ENCODE measurements at places on chromosomes 3 and 15. TPM values are rescaled to one million over a fixed set of nuclear protein-coding genes. Genes with fewer than 3 reads are reported as not detected.
A peak's percentile ranks its signal among the peaks of the same experiment; 100 is the strongest.

The BFSP2 gene
- total RNA-seq = not detected

DNA sequence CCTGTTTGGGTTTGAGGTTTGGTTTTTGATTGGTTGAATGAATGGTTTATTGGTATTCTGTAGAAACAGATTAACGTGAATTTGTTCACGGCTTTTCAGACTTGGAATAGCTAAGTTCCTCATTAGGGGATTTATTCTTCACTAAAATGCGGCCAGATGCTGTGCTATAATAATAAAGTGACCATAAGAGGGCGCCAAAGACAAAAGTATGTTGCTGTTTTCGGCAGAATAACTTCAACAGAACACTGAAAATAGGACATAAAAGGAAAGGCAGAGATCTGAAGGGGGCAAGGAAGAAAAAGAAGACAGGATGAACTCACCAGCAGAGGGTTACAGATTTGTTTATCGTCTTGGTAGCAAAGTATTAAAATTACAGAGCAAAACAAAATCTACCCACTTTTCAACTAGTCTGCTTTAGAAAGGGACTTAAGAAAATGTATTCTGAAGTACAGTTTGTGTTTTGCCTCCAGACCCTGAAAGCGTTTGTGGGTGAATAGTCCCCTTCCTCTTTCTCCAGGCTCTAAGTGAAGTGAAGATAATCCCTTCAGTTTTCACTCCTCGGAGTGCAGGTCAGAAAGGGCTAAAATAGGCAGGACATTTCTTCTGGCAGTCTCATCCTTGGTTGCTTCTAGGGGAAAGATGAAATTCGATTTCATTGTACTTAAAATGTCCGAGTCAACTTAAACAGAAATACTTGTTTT is 147.6 kb downstream of the IL20RB start:
- no peaks in the 10 kb centered on the region for H3K4me1 ChIP-seq
- no peak for DNase-seq
- H3K27me3 ChIP-seq = peaks cover 24% of the 10 kb centered on the region
- H3K36me3 ChIP-seq = no peaks in the 10 kb centered on the region

GRCh38 chr15:70375006-70375431 is 277.3 kb upstream of the TLE3 start:
- DNase-seq = no peak
- H3K4me1 ChIP-seq = peaks cover 7% of the 10 kb centered on the region
- no peak overlapping the region for H3K4me3 ChIP-seq

GRCh38 chr15:83323296-83323711 is 38.8 kb upstream of the BNC1 start:
- H3K4me1 ChIP-seq = no peaks in the 10 kb centered on the region
- H3K4me3 ChIP-seq = no peak overlapping the region
- no peaks in the 10 kb centered on the region for H3K27me3 ChIP-seq
- H3K27ac ChIP-seq = no peak overlapping the region
- H3K36me3 ChIP-seq = no peaks in the 10 kb centered on the region
- no peak for DNase-seq

DNA sequence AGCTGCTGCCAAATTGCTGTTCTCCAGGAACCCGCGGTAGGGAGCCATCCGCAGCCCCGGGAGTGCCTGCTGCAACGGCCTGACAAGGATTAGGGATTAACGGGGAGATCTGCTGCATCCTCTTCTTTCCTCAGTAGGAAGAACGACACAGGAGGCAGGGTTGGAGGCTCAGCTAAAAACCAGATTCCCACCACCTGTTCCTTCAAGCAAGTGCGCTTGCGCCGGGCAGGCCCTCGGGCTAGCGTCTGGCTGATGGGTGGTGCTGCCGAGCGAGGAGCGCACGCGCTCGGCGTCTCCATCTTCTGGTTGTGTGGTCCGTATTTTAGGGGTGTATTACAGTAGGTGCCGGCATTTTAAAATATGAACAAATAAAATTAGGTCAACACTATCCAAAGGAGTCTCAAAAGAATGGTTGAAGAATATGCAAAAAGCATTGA is 25.4 kb upstream of the SLC25A26 start:
- H3K27me3 ChIP-seq = peaks cover 14% of the 10 kb centered on the region
- peak; percentile 15 for DNase-seq
- H3K36me3 ChIP-seq = no peaks in the 10 kb centered on the region

The ADAMTS9 gene
- total RNA-seq = 9.8 TPM

GRCh38 chr3:52934630-52935530 is 37.5 kb upstream of the STIMATE start:
- H3K36me3 ChIP-seq = no peaks in the 10 kb centered on the region
- peak; percentile 45 for DNase-seq
- no peak overlapping the region for H3K4me3 ChIP-seq
- H3K4me1 ChIP-seq = no peaks in the 10 kb centered on the region
- no peaks in the 10 kb centered on the region for H3K27me3 ChIP-seq
- no peak overlapping the region for H3K27ac ChIP-seq

- no peaks in the 10 kb centered on the region for H3K27me3 ChIP-seq
- H3K4me1 ChIP-seq = peaks cover 53% of the 10 kb centered on the region
- H3K4me3 ChIP-seq = peak within 1 kb of the TSS; percentile 73
- peak within 1 kb of the TSS; percentile 100 for H3K27ac ChIP-seq
- DNase-seq = peak; percentile 44
Observed at GRCh38 chr3:4979428-4980228, at the start of gene BHLHE40. TSS of gene BHLHE40 (plus strand) at chr3:4979437. CDS start at chr3:4979719, 282 bp downstream.

The DNASE1L3 gene
- 6.8 TPM for total RNA-seq

- no peak overlapping the region for H3K27ac ChIP-seq
- peaks cover 13% of the 10 kb centered on the region for H3K4me1 ChIP-seq
- H3K4me3 ChIP-seq = no peak overlapping the region
- H3K27me3 ChIP-seq = peaks cover 12% of the 10 kb centered on the region
- no peak for DNase-seq
Observed at GRCh38 chr15:41490355-41490754, 3.3 kb upstream of the ITPKA start.

The UBXN7 gene
- total RNA-seq = 15.7 TPM

- H3K4me1 ChIP-seq = no peaks in the 10 kb centered on the region
- H3K4me3 ChIP-seq = no peak overlapping the region
- DNase-seq = no peak
- H3K27me3 ChIP-seq = no peaks in the 10 kb centered on the region
- H3K36me3 ChIP-seq = no peaks in the 10 kb centered on the region
Observed at GRCh38 chr3:176663837-176664831, 533.1 kb downstream of the TBL1XR1 start.

GRCh38 chr3:18382760-18383369 is 42.3 kb downstream of the SATB1 start:
- no peaks in the 10 kb centered on the region for H3K27me3 ChIP-seq
- no peak overlapping the region for H3K4me3 ChIP-seq
- peaks cover 11% of the 10 kb centered on the region for H3K36me3 ChIP-seq
- no peaks in the 10 kb centered on the region for H3K4me1 ChIP-seq

- H3K27me3 ChIP-seq = no peaks in the 10 kb centered on the region
- peak; percentile 31 for DNase-seq
- H3K36me3 ChIP-seq = no peaks in the 10 kb centered on the region
- peaks cover 9% of the 10 kb centered on the region for H3K4me1 ChIP-seq
- H3K27ac ChIP-seq = peak overlapping the region; percentile 95
- peak overlapping the region; percentile 52 for H3K4me3 ChIP-seq
Observed at GRCh38 chr15:84715441-84716035, 401 bp downstream of the SEC11A start.

DNA sequence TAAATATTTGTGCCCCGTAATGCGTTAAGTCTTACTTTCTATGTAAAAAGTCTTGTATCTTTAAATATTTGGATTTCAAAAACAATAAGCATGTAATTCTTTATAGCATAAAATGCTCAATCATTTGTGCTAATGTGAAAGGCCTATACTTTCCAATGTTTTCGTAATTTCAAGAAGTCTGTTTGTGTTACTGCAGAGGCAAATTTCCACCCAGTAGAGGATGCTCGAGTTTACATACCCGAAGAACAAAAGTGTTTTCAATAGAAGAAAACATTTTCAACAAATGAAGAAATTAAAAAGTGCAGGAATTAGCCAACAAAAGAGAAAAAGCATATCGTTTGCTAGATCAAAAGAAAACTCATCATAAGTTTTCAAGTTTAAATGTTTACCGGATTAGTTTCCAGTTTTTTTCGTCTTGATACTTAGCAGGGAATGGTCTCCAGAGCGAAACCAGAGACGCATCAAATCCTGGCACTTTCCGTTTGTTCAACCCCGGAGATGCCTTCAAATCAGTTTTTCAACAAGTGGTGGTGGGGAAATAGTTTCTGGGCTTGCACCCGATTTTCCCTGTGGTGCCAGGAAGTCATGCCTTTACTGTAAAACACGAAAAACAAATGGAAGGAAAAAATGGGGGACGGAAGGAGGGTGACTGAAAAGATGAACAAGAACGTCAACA is 1.0 kb downstream of the CGGBP1 start:
- peak overlapping the region; percentile 98 for H3K27ac ChIP-seq
- DNase-seq = no peak
- H3K4me1 ChIP-seq = peaks cover 20% of the 10 kb centered on the region
- peaks cover 12% of the 10 kb centered on the region for H3K36me3 ChIP-seq

DNA sequence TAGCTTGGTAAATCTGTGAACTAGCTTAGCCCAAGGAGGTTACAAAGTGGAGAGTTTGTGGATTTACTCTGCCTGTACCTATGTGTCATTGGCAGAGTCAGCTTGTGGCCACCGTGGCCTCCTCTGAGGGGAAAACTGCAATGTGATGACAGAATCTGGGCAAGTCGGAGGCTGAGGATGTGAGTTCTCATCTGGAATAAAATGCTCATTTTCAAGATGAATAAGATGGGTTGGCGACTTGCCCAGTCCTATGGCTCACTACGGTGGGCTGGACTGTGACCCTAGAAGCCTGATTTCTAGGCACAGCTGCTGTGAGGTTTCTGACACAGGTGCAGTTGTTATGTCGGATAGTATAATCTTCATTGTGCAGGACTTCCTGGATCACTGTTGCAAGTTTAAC is 83.7 kb downstream of the ETV5 start:
- H3K4me3 ChIP-seq = no peak overlapping the region
- H3K4me1 ChIP-seq = no peaks in the 10 kb centered on the region
- H3K27me3 ChIP-seq = no peaks in the 10 kb centered on the region
- no peak for DNase-seq
- H3K27ac ChIP-seq = no peak overlapping the region

DNA sequence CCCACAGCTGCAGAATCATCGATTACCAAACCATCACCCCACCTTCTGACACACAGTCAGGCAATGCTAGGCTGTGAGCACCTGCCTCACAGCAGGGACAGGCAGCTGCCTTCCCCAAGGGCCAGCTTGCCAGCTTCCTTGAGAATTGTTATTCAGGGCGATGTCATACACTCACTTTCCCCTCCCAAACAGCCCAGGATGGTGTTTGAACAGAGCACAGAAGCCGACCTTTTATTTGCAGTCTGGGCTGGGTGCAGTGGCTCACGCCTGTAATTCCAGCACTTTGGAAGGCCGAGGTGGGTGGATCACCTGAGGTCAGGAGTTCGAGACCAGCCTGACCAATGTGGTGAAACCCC is 84.5 kb upstream of the HERC1 start:
- H3K36me3 ChIP-seq = no peaks in the 10 kb centered on the region
- no peak overlapping the region for H3K27ac ChIP-seq
- H3K27me3 ChIP-seq = no peaks in the 10 kb centered on the region
- H3K4me1 ChIP-seq = peaks cover 2% of the 10 kb centered on the region
- DNase-seq = peak; percentile 22
- no peak overlapping the region for H3K4me3 ChIP-seq

The SENP7 gene
- 11.9 TPM for total RNA-seq

DNA sequence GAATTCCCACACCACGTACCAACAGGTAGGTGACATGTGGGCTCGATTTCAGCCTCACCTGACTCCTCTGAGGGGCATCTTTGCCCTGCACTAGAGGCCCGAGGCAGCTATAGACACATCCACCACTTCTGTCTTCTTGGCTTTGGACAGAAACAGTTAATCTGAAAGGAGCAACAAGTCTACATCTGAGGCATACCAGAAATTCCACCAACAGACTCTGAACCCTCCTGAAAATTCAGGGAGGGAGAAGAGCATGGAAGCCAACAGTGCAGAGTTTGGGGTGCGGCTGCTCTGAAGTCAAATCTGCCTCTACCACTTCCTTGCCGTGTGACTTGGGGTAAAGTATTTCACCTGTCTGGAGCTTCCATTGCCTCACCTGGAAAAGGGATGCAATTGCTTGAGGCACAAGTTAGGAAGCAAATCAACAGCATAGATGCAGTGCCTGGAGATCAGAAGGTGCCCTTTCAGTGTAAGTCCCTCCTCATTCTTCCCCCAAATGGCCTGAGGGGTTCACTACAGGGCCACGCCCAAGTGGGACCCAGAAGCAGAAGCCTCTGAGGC is 119.8 kb downstream of the SHQ1 start:
- no peak for DNase-seq
- H3K36me3 ChIP-seq = no peaks in the 10 kb centered on the region

DNA sequence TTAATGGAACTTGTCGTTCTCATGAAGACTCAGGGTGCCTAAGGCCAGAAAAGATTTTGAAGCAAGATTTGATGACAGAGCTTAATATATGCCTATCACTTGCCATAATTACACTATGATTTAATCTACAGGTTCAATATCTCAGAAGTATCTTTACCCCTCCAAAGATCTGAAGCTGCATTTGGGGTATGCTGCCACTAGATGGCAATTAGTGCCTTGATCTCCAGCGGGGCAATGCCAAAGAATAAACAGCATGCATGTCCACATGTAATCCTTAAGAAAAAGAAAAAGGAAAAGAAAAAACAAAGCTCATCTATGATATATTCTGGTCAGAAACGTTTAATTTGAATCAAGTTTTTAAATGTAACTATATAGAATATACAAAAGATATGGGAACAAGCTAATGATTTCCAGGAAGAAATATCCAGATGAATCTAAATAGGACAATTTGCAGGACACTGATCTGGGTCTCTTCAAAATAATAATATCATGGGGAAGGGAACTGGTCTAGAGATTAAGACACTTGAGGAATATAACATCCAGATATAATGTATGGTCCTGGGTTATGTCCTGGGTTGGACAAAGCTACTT is 55.0 kb upstream of the SOX14 start:
- H3K27ac ChIP-seq = no peak overlapping the region
- no peaks in the 10 kb centered on the region for H3K36me3 ChIP-seq
- H3K27me3 ChIP-seq = no peaks in the 10 kb centered on the region
- no peak for DNase-seq

- H3K27me3 ChIP-seq = no peaks in the 10 kb centered on the region
- DNase-seq = no peak
- no peaks in the 10 kb centered on the region for H3K4me1 ChIP-seq
- no peaks in the 10 kb centered on the region for H3K36me3 ChIP-seq
Observed at GRCh38 chr3:4596612-4597011, 103.5 kb downstream of the ITPR1 start.

DNA sequence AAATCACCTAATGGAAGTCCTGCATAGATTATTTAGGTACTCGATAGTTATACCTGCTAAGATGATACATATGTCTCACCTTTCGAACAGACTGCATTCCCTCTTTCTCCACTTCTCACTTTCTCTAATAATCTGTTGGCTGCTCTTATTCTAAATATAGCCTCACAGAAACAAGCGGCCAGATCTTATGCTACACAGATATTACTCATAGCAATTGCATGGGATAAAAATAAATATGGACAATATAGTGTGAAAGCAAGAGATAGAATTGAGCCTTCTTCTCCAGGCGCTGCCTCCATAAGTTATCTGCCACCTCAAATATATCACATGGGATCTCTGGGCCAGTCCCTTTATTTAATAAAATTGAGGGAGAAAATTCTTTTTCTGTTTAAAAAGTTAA is 29.5 kb upstream of the TGFBR2 start:
- H3K36me3 ChIP-seq = no peaks in the 10 kb centered on the region
- H3K27me3 ChIP-seq = no peaks in the 10 kb centered on the region
- peaks cover 22% of the 10 kb centered on the region for H3K4me1 ChIP-seq
- no peak overlapping the region for H3K4me3 ChIP-seq
